ENCODE measurements at places on chromosomes 2 and 18.

- no peak for DNase-seq
Observed at GRCh38 chr2:128765811-128766210, 447.1 kb upstream of the HS6ST1 start.

- no peak for DNase-seq
Observed at GRCh38 chr2:216119146-216119545, 10.0 kb downstream of the XRCC5 start.

GRCh38 chr18:13559754-13560153, 166.6 kb downstream of the FAM210A start:
- DNase-seq = no peak

GRCh38 chr2:35871672-35872071, 483.9 kb upstream of the CRIM1 start:
- DNase-seq = no peak

- DNase-seq = no peak
Observed at GRCh38 chr18:7657937-7658336, 90.8 kb downstream of the PTPRM start.

DNA sequence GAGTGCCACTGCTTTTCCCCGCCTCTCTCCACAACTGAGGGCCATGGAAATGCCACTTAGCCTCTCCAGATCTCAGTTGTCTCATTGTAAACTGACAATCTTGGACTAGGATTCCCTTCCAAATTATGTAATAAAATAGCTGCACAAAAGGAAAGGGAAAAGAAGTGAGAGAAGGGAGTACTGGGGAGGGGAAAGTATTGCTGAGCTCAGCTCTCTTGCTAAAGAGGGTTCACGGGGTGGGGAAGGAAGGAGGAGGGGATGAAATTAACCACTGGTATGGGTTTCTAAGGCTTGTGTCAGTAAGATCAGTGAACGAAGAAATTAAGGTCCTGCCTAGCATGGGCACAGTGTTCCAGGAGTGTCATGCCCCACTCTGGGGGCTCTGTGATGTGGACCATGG, 417.3 kb downstream of the TGIF1 start:
- no peak for DNase-seq

DNA sequence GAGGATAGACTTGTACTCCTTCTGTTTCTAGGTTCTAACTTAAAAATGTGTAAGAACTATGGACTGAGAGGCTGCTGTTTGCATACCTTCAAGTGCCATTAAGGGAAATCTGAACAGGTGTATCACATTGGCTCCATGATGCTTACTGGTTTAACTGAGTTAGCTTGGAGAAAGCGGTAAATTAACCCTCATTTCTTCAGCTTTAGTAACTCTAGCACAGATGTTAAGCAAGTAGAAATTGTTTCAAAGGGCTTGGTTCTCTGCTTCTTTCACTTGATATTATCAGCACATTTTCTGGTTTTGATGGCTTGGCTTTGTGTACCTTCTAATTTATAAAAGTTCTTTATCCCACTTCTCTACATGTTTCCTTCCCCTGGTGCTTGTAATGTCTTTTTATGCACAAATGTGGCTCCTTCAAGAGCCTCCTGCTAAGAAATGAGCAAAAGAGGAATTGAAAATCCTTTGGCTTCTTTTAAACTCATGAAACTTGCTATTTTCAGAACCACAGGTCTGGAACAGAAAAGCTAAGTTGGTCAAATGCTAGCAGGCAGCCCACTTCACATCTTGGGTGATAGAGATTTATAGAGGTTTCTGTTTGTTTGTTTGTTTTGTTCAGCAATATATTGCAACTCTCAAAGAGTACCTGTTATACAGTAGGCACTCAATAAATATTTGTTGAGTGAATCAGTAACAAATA, 249.9 kb upstream of the THUMPD2 start:
- no peak for DNase-seq

DNA sequence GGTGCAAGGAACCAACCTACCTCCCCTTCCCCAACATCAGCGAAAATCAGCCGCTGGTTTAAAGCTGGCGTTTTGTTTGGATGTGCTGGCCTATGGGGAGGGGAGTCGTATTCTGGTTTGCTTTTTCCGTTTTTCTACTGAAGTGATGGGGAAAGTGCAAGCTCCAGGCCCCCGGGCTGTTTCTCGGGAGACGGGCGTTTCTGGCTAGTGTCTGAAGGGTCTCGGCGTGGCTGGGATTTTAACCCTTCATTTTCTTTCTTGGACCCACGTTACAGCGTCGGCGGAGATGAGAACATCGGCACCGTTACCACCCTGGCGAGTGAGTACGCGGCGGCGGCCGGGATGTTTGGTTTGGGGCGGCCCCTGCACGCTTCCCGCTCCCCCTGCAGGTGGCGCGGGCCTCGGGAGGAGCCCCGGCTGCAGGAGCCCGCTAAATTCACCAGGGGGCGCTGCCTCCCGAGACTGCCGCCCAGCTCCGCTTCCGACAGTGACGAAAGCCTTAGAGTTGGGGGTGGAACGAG, 70.7 kb downstream of the PLB1 start:
- DNase-seq = peak; percentile 96

DNA sequence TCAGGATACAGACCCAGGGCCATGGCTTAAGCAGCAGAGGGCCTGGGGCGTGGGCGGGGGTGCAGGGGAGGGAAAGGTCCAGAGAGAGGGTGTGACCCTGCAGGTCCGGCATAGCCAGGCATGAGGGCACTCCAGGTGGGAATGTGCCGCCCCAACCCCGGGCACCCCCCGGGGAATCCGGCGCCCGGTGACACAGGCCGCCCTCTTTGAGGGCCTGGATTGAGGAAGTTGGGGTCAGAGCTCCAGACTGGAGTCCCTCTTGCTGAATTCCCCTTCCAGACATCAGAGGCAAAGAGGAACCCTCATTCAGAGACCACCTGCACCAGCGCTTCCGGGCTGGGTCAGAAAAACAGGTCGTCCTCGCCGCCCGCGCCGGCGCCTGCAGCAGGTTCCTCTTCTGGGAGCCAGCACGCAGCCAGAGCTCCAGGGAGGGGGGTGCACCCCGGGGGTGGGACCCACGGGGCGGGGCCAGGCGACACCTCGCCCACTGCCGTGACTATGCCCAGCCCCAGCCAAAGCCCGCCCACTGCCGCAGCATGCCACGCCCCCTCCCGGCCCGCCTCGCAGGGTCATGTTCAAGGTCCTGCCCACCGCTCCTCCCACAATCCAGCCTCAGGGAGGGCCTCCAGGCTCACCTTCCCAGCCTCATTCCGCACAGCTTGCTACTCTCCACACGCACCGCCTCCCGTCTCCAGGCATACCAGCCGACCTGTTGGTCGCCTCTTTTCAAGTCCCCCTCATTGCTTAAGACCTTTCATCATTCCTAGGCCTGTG, 98.3 kb upstream of the ID2 start:
- peak; percentile 85 for DNase-seq

- no peak for DNase-seq
Observed at GRCh38 chr2:217743407-217743806, 259.4 kb downstream of the TNS1 start.

- no peak for DNase-seq
Observed at GRCh38 chr2:2853346-2853745, 522.3 kb upstream of the MYT1L start.

DNA sequence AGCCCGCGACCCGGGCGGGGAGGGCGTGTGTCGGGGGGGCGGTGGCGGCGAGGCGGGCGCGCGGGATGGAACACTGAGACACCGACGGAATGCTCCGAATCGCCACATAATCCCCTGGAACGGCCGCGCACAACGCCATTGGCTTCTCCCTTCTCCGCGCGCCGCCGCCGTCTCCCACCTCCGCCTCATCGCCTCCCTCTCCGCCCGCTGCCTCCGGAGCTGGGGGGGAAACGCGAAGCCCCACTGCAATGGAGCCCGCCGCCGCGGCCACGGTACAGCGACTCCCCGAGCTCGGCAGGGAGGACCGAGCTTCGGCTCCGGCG, at the start of gene PHLPP1:
PHLPP1 (plus strand) TSS at position 106 of the 323 bp plus-strand sequence; CDS start at position 249, 143 bp downstream.
- DNase-seq = no peak

Data from spinal cord (tissue), 10 donors.